ENCODE measurements at places on chromosomes 4 and X.

- no peak for DNase-seq
Observed at GRCh38 chr4:78477276-78477675, 74.3 kb upstream of the ANXA3 start.

GRCh38 chrX:40418813-40419195, 162.0 kb upstream of the ATP6AP2 start:
- no peak for DNase-seq

- DNase-seq: no peak
Observed at GRCh38 chr4:112931001-112931400, 118.5 kb upstream of the ANK2 start.

GRCh38 chrX:153379508-153379907, 21.6 kb downstream of the PNMA6E start:
- no peak for DNase-seq

GRCh38 chrX:154748712-154749339, 2.1 kb downstream of the GAB3 start:
- DNase-seq: peak; percentile 51

DNA sequence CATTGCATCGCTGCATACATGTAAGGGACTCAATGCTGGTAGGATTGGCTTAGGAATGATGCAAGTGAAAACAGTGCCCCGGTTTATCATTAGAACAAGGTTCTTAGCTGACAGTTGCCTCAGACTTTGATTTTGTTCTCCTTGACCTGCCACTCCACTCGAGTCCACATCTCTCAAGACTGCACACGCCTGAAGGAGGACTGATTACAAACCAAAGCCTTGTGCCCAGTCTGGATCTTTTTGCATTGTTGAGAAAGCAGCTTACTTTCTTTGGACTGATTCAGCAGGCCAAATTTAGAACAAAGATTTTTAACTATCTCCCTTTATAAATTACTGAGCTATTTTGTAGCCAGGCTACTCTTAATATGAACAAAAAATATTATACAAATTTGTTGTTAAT, 125.6 kb downstream of the PTTG2 start:
- DNase-seq: no peak
